ENCODE measurements at places on chromosomes 7 and 10. TPM values are rescaled to one million over a fixed set of nuclear protein-coding genes. Genes with fewer than 3 reads are reported as not detected.

GRCh38 chr10:13648425-13648824, 61.7 kb downstream of the PRPF18 start:
- DNase-seq, result no peak

DNA sequence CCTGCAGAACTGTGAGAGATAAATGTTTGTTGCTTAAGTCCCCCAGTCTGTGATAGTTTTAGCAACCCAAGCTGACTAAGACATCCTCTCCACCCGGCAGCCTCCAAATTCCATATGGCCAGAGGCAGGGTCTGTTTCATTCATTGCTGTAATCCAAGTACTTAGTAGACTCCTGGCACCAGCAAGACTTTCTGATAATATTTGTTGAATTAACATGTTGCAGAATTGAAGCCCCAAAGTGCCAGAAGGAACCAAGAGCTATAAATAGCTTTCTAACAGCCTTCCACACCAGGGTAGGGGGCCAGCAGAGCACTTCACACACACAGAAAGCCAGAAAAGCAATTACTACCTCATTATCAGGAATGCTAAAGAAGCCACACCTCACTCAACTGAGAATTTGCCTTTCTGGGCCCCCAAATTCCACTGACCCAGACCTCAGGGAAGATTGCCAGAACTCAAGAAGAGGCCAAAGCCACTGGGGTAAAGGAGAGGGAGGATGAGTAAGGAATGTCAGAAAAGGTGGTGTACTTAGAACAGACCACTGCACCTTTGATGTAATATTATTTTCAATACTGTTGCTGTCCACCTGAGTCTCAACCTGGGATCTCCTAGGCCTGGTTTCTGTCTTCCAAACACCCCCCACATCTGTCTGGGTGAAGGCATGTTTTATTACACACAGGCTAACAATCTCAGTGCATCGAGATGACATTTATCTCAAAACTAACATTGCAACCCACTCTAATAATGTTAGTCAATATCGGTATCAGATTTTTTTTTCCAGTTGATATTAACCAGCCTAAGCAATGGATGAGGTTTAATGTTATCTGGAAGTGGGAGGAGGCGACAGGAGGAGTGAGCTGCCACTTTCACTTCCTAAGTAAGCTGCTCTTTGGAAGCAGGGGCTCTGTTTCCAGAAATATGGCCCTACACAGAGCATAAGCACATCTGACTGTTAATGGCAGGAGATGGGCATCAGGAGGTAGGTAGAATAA, 5.5 kb downstream of the NOD1 start:
- no peak for DNase-seq

DNA sequence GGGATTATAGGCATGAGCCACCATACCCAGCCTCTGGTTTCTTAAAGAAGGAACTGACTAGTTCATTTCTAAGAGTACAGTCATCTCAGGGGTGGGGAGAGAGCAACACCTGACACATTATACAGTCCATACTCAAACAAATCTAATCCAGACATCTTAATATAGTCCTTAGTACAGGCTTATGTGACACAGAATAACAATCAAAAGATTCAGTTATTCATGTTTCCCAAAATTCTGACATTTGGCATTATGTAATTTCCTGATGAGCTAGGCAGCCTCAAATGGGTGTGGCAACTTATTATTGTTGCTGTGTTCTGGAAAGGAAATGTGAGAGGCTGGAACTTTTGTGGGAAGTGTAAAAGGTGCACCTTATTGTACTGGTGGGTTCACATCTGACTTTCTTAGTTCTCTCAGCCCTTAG, 116.3 kb downstream of the WDFY4 start:
- DNase-seq, result no peak

DNA sequence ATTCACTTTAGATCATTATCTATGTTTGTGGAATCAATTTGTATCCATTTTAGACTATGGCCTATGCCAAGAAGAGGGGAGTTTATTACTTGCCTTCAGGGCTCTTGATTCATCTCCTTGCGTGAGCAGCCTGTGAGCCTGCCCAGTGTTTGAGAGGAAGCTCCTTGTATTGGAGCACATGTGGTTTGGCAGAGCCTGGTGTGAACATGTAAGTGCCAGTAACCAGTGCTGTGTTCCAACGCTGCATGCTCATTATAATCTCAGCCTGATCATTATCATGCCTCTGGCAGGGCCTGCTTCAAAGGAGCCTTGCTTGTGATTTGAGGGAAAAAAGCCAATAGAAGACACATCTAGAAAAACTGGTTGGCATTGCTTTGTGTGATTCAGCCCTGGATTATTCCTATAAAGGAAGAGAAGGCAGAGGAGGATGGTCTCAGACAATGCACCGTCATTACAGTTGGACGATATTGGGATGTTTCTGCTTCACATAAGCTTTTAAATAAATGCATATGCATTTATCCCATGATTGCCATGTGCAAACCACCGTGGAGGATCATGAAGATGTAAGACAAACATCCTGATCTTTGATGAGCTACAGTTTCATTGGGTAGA, 203.4 kb upstream of the AHR start:
- DNase-seq, result no peak

DNA sequence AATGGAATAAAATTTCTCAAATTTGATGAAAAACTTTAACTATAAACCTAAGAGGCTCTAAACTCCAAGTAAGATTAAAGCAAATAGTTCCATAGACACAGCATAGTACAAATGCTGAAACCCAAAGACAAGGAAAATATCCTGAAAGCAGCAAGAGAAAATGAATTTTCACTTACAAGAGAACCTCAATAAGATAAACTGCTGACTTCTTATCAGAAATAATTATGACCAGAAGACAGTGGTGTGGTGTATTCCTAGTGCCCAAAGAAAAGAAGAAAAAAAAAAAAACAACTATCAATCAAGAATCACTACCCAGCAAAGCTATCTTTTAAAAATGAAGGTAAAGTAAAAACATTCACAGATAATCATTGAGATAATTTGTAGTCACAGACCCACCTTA, 106.3 kb downstream of the DYNC1I1 start:
- DNase-seq, result no peak

WIPF3 gene
- 4.6 TPM for polyA plus RNA-seq

ZNF727 gene
- polyA plus RNA-seq, result 0.32 TPM

LRGUK gene
- 1.2 TPM for polyA plus RNA-seq

GRCh38 chr10:101889256-101890210, 45.9 kb upstream of the KCNIP2 start:
- DNase-seq, result no peak

GRCh38 chr7:158424011-158424410, 163.6 kb downstream of the PTPRN2 start:
- DNase-seq, result no peak

FRG2B gene
- not detected for polyA plus RNA-seq

- no peak for DNase-seq
These were observed 34.0 kb downstream of the ZNF438 start for GRCh38 chr10:30997536-30998235.

HGF gene
- polyA plus RNA-seq, result 1.7 TPM

GRCh38 chr10:13957856-13958255, 371.1 kb downstream of the PRPF18 start:
- no peak for DNase-seq

DNA sequence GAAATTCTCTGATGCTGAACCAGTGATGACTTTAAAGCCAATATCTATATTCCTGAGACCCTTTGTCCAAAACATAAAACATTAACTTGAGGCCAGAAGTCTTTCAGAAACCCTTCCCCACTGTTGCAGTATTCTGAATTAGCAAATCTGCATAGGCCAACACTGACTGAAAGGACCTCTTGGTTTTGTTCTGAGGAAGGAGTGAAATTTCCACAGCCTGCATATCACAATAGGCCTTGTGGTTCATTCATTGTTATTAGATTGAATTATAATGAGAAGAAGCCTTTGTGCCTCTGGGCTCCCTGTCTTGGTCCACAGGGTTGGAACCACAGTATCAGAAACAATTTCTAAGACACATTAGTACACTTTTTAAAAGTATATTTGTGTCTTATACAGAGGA, 90.3 kb downstream of the CCNY start:
- no peak for DNase-seq

GPR85 gene
- 0.71 TPM for polyA plus RNA-seq

UCN3 gene
- 2.0 TPM for polyA plus RNA-seq

DNA sequence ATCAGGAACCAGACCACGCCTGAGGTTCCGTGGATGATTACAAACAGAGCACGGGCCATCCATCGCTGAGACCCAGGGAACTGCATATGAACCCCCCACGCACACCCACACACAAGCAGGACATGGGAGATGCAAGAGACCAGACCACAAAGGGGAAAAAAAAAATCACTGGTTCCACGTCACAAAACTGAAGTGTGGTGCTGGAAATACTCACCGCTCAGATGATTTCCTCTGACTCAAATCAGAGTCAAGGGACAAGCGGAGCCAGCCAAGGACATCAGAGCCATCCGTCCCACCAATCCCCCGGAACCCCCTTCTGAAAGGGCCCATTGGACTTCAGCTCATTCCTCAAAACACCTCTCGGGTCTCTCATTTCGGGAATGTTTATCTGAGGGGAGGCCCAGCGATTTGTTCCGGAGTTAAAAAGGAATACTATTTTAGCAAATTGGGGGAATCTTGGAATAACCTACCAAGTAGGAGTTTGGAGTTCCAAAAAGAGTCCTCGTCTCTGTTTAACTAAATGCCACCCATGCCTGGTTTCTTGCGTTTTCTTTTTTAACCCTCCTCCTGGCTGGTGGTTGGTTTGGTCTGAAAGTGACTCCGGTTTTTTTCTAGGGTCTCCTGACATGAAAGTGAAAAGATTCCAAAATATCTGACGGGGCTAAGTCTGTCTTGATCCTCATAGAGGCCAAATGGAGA, 15.0 kb downstream of the SNX8 start:
- DNase-seq, result no peak

CALHM1 gene
- polyA plus RNA-seq, result 0.08 TPM

GRCh38 chr10:119104654-119105015, 722 bp downstream of the DENND10 start:
- DNase-seq, result no peak

- DNase-seq, result no peak
These were observed 69.2 kb upstream of the PIK3CG start for GRCh38 chr7:106795877-106796231.

FEZF1 gene
- polyA plus RNA-seq, result not detected

GRCh38 chr10:6746782-6747181, 166.7 kb upstream of the PRKCQ start:
- no peak for DNase-seq

DNA sequence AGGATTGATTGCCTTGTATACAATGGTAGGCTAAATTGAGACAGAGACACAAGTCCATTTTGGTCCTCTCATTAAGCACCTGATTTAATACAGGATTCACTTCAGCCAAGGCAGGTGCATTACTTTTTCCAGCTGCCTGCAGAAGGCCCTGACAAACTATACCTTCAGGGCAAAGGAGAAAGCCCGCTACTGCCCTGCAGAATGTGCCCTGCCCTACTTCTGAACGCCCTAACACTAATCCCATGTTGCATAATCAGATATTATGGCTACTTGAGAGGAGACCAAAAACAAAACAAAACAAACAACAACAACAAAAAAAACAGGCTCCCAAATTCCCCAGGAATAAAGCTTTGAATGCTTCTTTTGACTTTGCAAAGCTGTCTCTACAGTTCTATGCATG, 116.9 kb upstream of the ABI1 start:
- no peak for DNase-seq
